ENCODE measurements at places on chromosomes 2 and 18.

DNA sequence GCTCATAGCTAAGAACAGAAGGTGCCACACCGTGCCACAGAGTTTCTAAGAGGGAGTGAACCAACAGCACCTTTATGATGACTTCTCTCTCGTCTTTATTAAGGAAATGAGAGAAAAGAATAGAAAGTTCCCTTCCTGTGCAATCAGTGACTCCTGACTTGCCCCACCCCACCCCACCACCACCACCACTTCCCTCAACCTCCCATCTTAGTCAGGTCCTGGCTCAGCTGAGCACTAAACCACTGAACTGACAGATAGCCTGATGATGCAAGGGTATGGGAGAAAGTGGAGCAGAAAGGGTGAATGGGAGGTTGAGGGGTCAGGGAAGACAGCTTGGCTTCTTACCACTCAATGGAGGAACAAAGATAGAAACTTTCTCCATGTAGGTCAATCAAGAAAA is 75.2 kb upstream of the RMDN2 start:
- no peak for DNase-seq

- DNase-seq, result no peak
These were observed 8.5 kb downstream of the RAB17 start for GRCh38 chr2:237581751-237582746.

DNA sequence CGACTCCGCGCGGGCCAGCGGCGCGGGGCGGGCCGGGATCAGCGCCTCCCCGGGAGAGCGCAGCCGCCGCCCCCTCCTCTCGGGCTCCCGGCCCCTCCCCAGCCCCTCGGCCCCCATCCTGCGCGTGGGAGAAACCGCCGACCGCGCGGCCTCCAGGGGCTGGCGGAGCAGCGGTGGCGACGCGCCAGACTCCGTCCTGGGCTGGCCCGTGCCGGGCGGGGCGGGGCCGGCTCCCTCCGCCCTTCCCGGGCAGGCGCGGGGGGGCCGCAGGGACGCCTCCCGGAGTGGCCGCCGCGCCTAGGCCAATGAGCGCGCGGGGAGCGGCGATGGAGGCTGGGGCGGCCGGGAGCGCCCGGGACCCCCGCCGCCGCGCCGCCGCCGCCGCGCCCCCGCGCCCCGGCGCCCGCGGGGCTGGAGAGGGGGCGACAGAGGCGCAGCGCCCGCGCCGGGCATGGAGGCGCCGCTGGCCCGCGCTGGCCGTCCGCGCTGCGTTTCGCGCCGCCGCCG is 49.1 kb downstream of the KCNIP3 start:
- no peak for DNase-seq

- DNase-seq, result no peak
These were observed 32.6 kb upstream of the SPAG16 start for GRCh38 chr2:213251618-213252017.

DNA sequence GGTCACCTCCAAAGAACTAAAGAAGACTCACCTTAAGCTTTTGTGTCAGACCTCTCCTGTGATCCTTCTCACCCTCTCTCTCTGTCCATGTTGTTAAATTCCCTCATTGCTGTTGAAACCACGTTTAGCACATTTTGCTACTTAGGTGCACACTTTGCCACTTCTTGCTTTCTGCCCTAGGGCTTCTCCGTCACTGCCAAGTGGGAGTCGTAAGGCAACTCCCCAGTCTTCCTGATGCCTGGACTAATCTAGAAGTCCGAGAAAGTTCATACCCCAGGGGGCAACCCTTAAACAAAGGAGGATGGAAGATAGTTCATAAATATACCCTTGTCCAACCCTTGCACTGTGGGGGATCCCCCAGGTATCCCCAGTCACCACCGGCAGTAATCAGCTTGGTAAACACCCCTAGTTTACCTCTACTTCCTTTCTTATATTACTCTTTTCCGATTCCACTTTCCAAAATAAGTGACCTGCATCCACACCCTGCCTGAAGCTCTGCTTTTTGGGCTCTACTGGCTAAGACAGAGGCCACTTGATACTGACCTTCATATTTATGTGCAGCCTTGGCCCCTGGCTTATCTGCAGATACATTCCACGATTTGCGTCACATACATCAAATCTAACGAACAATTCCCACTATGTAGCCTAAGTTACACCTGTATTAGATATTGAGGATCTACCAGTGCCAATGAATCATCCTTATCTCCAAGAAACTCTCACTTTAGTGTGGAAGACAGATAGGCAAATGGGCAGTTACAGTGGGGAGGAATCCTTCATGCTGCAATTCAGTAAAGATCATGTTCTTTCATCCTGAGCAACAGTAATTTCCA is 776.2 kb downstream of the RNF144A start:
- DNase-seq, result no peak

DNA sequence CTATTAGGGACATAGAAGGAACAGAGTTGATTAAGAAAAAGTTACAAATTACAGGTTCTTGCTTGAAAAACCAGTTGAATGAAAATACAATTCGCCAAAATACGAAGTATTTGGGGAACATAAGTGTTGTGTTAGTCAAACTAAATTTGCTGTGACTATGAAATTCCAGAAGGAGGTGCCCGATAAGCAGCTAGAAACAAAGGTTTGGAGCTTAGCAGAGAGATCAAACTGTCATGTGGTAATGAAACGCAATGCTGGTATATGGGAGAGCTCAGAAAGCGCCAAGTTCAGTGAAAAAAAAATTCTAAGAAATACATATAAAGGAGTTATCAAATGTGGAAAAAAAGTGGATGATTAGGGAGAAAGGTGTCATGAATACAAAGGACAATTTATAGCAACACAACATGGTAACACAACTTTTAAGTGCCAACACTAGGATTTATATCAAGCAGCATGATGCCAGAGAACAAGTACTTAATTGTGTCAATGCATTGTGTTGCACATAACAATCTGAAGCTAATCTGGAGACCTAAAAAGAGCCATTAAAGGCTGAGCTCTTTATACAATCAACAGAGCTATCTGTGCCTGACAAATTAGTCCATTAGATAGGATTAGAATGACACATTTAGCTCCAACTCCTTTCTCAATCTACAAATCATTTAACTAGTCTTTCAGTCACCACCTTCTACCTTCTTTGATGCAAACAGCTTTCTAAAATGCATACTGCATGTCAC is 31.2 kb downstream of the SMAD2 start:
- no peak for DNase-seq

- no peak for DNase-seq
These were observed 221.9 kb downstream of the ZNF407 start for GRCh38 chr18:74819433-74820059.

GRCh38 chr2:81545626-81546025 is 1241.1 kb upstream of the LRRTM1 start:
- no peak for DNase-seq

DNA sequence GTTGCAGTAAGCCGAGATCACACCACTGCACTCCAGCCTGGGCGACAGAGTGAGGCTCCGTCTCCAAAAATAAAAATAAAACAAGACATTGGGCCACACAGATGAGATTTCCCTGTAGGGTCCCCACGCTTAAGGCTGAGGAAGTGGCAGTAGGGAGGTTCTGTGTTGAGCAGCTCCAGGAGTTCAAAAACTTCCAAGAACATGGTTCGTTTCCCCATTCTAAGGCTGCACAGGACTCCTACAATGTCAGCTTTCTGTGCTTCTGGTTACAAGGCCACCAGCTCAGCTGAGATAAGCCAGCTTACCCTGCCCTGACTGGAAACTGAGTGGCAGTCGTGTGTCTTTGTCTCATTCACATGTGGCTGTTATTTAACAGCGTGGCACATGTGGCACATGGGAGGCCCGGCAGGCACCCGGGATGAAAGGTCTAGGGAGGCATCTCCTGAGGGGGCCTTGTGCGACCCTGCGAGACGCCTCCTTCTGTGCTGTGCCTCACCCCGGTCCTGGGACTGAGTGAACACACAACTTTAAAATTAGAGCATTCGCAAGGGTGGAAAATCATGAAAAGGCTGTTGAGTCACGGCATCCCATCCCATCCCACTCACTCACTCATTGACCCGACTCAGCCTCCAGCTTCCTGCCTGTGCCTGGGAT is 7.7 kb downstream of the ITGB1BP1 start:
- DNase-seq, result no peak

GRCh38 chr2:106104332-106105062 is 89.6 kb downstream of the UXS1 start:
- DNase-seq, result peak; percentile 42

- DNase-seq, result peak; percentile 65
These were observed at the start of gene RMDN2 for GRCh38 chr2:37925063-37925897. Gene RMDN2 (plus strand): TSS chr2:37925287. CDS start chr2:37929278, 3,991 bp downstream.

DNA sequence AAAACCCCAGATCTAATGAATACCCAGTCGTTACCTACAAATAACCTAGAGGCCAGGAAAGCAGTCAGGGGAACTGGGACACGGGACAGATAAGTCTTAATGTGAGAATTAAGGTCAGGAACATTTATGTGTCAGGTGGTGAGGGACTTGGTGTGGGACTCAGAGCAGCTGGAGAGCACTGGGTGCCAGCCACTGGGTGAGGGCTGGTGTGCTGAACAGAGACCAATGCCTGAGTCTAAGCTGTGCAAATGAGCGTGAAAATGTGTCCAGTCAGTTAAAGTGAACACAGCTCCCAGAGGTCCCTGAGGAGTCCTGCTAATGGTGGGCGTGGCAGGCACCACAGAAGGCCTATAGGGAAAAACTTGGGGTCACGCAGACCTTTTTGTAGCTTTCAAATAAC is 225.9 kb downstream of the C1D start:
- no peak for DNase-seq

DNA sequence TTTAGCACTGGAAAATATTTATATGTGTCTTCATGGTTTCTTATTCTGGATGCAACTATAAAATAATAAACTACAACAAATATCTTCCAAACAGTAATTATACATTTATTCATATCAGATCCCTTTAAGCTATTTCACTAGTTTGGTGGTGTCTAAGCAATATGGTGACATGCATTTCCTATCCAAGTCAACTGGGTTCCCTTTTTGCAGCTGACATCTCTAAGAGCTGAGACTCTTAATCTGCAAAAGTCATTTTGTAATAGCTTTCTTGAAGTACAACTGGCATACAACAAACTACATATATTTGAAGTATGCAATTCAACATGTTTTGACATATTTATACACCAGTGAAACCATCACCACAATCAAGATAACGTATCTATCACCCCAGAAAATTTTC is 59.9 kb upstream of the SLC1A4 start:
- DNase-seq, result no peak

- no peak for DNase-seq
These were observed 577 bp downstream of the ERCC3 start for GRCh38 chr2:127293386-127293747.

DNA sequence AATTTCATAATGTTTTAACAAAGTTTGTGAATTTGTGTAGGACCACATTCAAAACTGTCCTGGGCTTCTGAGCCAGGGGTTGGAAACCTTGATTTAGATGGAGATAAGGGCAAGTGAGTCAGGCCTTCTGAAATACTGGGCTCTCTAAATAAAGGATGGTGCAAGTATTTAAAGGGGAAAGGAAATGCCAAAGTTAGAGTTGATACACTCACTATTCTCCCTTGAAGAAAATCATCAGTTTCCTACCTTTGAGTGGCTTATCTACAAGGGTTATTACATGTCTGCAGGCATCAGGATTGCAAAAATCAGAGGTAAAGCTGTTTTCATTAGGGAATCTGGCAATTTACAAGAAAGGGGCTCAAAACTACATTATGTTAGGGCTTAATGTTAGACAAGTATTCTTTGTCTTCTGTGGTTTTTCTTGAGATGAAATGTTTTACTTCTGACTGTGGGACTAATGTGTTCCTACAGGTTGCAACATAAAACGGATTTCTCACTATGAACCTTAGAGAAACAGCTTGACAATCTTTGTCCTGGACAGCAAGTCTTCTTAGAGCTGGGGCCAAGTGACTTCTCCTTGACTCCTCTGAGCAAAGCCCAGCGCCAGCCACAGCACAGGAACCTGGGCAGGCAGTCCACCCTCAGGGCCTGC is 31.1 kb downstream of the RNU4ATAC start:
- DNase-seq, result no peak

DNA sequence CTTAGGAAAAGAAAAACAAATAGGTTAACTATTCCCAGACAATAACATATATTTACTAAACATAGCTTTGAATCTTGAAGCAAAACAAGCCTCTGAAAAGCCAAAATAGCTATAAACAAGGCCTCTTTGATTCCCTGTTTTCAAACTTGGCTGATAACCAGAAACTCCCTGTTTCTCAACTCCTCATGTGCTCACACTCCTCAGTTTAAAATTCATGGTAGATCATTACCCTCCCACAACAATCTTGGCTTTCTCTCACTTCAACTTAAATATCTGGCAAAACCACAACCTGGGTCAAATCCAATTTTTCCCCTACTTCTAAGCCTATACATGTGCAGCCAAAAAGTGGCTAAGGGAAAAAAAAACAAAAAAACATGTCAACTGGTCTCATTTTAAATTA is 15.6 kb downstream of the SUCLG1 start:
- no peak for DNase-seq

DNA sequence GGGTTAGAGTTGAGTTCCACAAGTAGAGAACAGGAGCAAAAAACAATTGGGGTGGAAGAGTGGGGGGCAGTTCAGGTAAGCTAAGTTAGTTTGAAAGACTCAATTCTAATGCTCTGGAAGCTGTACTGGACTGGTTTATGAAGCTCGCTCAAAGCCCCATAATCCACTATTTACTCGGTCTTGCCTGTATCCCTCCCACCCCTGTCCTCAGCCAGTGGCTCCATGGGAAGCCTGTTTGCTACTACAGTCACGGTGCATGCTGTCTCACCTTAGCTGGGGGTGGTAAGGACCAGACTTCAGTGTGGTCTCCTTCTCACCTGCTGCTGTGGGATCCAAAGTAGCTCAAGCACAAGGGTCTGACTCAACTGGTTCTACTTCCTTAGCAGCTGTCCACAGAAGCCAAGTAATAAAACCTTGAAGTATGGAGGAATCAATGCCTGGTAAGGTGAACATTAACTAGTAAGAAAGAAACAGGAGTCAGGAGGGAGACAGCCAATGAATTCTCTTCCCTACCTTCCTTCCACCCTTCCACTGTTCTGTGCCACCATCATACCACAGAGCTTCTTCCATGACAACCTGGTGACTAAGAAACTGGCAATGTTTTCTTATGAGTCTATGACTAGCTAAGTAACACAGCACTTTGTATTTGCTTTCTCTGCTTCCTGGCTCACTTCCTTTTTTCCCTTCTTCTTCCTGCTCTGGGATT is 230.8 kb downstream of the SRBD1 start:
- no peak for DNase-seq

GRCh38 chr2:79191816-79192215 is 32.3 kb upstream of the REG3A start:
- DNase-seq, result no peak

- no peak for DNase-seq
These were observed 135.3 kb downstream of the PXDN start for GRCh38 chr2:1609040-1609439.

DNA sequence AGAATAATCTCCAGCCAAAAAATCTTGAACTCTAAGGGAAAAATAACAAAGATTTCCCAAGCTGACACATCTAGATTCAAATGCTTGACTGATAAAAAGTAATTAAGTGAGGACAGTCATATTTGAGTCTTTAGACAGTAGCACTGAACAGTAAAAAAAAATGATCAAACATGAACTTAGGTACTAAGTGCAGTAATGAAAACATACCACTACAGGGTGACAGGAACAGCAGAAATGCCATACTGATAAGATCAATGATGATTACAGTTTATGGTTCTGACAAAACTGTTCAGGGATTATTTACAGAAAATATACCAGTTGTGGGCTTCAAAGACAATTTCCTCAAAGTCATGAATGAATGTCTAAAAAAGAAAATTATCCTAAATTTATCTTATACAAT is 80.3 kb downstream of the OSBPL1A start:
- no peak for DNase-seq

GRCh38 chr2:234960175-234961088 is 8.6 kb downstream of the SH3BP4 start:
- DNase-seq, result no peak
